ENCODE measurements at places on chromosomes 2 and 18.

- DNase-seq, result no peak
These were observed 137.6 kb downstream of the HDAC4 start for GRCh38 chr2:239263231-239263630.

DNA sequence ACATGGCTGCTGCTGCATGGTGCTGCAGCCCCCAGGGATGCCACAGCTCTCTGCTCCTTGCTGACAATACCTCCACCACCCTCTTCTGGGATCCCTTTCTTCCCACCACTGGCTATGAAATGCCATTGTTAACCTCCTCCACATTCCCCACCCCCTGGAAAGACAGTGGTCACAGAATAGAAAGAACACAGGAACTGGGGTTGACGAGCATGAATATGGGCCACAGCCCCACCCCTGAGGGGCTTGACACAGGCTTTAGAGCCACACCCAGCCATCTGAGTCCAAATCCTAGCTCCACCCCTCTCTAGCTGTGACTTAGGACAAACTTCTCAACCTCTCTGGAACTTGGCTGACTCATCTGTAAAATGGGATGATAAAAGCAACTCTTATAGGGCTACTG, 47.3 kb downstream of the TMEM163 start:
- DNase-seq, result peak; percentile 13

DNA sequence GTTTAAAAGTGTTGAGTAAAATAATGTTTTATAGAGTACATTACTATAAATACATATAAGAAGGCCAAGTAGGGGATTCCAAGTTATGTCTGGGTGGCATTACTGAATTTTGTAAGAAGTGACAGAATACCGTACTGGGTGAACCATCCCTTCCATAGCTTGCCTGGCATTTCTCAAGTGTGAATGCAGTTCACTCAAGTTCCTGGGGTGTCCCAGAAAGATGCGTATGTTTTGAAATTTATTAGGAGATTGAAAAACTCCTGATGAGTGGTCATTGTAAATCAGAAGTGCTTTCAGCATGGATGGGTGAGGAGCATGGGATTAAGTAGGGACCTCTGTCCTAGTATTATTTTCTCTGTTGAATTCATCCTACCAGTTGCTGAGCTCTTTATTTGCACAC, 103.2 kb downstream of the VAPA start:
- no peak for DNase-seq

DNA sequence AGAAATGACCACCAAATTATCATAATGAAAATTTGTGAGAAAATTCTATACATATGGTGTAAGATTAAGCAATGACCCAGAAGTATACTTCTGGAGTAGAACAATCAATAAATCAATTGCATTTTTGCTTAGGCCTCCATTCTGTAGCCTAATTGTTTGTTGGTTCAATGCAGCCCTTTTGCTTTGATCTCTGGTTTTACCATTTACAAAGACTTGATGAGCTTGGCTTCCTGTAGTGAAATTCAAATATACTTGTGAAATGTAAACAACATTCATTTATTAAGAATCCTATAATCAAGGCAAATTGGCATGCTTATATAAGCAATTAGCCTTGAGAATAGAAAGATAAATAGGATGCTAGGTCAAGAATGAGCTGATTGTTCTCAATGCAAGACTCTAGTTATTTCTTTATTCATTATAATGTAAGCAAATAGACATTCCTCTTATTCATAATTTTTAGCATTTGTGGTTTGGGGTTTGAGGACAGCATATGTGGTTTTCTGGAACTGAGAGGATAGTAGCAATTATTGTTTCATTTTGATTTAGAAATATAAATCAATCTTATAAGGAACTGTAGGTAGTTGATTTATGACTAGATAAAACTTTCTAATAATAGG, 9.7 kb downstream of the FMNL2 start:
- no peak for DNase-seq

- DNase-seq, result no peak
These were observed 183.8 kb downstream of the PTPRM start for GRCh38 chr18:7750966-7751365.
